ENCODE measurements at places on chromosomes 5 and 9.

GRCh38 chr9:122912671-122912963 lies 506 bp downstream of the ZBTB6 start:
- DNase-seq, result no peak

GRCh38 chr9:132995121-132995420 lies 16.6 kb downstream of the GFI1B start:
- DNase-seq, result no peak

DNA sequence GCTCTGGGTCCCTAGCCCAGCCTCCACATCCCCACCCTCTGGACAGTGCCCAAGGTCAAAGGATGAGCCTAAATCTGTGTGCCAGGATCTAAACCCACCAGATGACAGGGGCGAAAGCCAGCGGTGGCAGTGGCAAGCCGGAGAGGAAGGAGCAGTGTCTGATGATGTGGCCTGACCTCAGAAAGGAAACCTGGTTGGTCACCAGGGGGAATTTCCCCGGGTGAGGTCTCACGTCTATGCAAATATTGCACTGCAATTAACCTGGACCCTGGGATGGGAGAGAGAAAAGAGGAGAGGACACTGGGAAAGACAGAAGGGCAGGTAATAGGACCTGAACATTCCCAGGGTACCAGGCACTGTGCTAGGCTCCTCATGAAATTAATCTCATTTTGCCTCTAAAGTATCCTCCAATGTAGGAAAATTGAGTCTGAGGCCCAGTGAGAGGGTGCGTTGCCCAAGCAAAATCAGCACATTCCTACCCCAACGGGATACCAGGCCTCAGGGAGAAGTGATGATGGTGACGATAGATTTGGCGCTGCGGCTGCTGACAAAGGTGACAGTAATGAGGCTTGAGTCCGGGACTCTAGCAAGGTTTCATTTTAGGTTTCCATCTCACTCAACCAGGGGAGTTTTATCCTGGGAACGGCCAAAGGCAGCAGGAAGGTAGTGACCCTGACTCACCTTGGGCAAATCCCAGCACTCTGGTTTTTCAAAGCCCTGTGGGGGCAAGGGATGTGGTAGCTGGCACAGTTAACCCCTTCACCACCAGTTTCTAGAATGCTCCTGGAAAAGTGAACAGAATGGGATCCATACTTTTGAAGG lies 13.4 kb upstream of the TNIP1 start:
- DNase-seq, result peak; percentile 75

GRCh38 chr9:90795871-90796317 lies 5.7 kb upstream of the SYK start:
- DNase-seq, result peak; percentile 13

DNA sequence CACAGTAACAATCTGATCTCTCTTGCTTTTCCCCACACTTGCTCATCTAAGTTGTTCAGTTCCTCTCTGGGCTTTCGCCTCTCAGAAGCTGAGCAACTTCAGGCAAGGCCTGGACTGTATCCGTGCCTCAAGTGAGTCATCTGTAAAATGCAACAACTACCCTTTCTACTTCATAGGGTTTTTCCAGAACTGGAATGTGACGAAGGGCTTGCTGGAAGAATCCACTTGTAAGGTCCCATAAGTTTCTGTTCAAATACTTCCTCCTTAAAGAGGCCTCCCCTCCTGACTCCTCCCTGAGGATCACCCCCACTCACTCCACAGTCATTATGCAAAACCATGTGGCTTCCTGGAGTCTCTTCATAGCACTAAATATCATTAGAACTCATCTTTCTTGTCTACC lies 17.5 kb upstream of the INSYN2B start:
- no peak for DNase-seq

DNA sequence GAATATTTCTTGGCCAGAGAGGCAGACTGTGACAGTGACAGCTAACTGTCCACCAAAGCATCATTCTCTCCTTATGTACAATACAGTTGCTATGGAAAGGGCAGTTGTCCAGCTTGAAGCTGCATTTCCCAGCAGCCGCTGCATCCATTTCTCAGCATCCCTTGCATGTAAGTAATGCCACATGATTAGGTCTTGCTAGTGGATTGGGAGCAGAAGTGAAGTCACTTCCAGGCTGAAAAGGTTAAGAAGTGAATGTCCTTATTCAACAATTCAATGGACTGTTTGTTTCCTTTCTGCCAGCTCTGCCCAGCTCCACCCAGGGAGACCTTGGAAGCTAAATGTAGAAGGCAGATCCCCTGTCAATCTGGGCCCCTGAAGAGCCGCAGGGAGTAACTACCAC lies 26.1 kb upstream of the RETREG1 start:
- DNase-seq, result no peak

DNA sequence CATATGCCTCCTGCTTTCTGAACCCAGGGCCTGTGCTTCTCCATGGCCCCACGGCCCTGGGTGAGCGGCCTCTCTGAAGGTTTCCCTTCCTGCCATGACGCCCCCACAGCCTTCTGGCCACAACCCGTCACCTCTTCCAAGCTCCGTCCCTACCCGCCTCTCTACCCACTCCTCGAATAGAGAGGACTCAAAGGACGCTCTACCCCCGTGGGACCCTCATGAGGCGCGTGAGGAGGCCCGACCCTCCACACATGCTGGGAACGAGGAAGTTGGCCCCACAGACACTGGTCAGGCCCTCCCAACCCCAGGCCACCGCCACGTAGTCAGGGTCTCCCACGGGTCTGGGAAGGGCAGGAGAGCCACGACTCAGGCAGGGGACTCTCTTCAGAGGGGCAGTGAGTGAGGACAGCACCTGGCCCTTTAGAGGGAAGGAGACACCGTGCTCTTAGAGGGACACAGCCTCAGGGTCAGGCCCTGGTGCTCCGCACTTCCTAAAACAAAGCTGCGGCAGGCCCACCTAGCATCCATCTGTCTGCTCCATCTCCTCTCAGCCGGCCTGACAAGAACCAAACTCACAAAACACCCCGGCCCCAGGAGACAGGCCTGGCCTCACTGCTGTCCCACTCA lies 5.3 kb downstream of the BRD3 start:
- DNase-seq, result no peak

GRCh38 chr5:135013947-135014570 lies 20.0 kb downstream of the PITX1 start:
- DNase-seq, result no peak

DNA sequence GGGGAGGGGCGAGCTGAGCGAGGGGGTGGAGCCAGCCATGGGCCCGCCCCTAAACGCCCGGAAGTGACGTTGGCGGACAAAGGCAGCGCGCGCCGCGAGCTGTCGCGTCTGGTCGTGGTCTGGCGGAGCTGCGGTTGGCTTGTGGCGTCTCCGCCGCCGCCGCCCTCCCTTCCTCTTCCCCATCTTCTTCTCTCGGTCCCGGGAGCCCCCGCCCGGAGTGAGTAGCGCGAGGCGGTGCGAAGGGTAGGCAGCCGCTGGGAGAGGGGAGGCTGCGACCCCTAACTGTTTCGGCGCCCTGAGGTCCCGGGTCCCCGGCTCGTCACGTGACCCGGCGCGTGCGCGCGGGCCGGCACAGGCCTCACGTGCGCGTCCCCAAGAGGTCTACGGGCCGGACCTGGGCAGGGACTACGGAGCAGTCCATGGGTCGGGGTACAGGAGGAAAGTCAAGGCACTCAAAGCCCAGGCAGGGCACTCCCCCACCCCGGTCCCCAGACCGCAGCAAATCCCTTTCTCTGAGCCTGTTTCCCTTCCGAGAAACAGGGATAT lies at the start of gene NTMT1:
Gene NTMT1, plus strand, starts transcription at position 85 of the 546 bp plus-strand sequence. CDS start 6,541 bp downstream, outside the sequence.
- DNase-seq, result peak; percentile 89

- DNase-seq, result no peak
These were observed 18.6 kb upstream of the MED10 start for GRCh38 chr5:6396836-6397535.

GRCh38 chr5:136749016-136749415 lies 383.7 kb upstream of the TRPC7 start:
- DNase-seq, result no peak

GRCh38 chr5:33372721-33373472 lies 67.9 kb upstream of the TARS1 start:
- DNase-seq, result no peak

- no peak for DNase-seq
These were observed 78.5 kb downstream of the ERCC6L2 start for GRCh38 chr9:95953986-95954385.

GRCh38 chr5:89968958-89969381 lies 440.6 kb downstream of the CETN3 start:
- DNase-seq, result no peak

- no peak for DNase-seq
These were observed 851.7 kb upstream of the DMAC1 start for GRCh38 chr9:8651070-8651845.

DNA sequence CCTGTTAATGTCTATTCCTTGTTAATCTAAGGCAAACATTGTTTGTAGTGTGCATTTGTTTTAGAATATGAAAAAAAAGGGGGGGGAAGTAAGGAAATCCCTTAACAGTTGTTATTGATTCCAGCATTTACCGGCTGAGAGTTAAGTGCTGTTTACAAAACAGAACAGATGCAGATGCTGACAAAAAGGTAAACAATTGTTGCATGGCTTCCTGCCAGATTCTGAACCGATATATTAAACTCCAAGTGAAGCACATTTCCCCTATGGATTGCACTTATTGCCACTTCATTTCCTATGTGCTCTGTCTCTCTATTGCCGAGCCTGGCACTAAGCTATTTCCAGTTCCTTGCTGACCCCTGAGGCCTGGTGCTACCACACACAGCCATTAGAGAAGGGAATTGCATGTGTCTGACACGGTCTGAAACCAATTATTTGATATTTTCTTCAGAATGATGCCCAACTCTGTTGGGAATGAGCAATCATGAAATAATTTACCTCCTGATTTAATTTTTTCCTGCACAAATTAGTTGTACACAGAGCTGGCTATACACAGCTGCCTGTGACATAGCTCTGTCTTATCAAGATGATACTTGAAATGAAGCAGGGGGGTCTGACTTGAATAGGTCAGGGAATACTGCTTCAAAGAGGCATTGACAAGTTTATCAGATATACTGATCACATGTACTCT lies 109.8 kb downstream of the KIAA0825 start:
- no peak for DNase-seq

- DNase-seq, result no peak
These were observed 28.3 kb upstream of the DENND4C start for GRCh38 chr9:19201899-19202891.

DNA sequence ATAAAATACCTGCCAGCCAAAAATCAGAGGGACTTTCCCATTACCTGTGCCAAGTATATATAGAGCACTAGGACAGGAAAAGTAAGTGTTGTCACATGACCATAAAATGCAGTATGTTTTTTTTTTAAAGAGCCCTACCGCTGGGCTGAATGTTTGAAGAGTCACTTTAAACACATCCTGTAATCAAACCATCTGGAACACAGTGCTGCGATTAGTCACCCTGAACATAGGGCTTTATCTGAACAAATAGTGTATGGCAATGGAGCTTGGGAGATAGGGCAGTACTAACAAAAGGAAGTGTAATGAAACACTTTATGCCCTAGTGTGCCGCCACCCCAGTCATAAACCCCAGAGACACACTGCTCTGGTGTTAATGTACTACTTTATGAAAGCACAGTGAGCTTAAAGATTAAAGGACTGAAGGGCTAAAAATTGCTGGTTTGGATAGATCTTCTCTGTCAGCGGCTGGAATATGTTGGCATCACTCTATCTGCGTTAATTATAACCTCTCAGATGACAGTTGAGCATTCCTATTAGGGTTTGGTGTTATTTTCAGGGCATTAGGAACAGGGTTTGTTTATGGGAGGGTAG lies 90.4 kb downstream of the ZNF608 start:
- no peak for DNase-seq

GRCh38 chr5:151677776-151678545 lies 8.8 kb downstream of the SPARC start:
- no peak for DNase-seq

DNA sequence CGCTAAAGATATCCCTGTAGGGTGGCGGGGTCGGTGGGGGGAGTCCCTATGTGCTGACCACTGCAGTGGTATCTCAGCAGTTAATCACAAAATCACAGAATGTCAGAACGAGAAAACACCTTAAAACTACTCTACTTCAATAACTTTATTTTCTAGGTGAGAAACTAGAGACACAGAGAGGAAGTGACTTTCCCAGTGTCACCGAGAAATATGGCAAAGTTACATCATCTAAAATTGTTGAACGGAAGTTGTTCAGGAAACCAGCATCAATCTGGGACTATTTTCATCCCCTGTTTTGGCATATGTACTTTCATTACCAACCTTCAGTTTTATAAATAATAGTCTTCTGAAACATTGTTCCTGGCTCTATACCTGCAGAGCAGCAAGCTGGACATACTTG lies 384.0 kb downstream of the SPOCK1 start:
- DNase-seq, result no peak

DNA sequence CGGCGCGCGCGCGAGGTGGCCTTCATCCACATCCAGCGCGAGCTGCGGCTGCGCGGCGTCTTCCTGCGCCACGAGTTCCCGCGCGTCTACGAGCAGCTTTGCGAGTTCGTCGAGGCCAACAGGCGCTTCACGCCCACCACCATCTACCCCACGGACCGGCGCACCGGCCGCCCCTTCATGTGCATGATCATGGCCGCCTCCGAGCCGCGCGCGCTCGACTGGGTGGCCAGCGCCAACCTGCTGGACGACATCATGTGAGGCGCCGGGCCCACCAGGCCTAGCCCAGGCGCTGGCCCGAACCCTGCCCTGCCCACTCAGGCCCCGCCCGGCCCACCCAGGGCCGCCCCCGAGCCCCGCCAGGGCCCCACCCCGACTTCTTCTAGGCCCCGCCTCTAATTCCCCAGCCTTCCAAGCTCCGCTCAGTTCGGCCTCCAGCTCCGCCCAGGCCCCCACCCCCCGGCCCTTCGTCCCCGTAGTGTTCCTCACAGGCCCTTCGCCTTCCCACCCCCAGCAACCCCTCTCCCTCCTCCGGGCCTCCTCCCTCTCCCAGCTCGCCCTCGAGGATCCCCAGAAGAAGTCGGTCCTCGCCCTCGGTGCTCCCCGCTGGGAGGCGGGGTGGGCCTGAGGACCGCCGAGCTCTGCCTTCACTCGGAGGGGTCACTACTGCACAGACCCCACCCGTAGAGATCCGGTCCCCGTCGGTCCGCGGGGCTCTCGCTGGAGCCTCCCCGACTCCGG lies 2.0 kb upstream of the PHPT1 start:
- no peak for DNase-seq

- no peak for DNase-seq
These were observed 215.6 kb downstream of the FBXL7 start for GRCh38 chr5:15715535-15715934.

DNA sequence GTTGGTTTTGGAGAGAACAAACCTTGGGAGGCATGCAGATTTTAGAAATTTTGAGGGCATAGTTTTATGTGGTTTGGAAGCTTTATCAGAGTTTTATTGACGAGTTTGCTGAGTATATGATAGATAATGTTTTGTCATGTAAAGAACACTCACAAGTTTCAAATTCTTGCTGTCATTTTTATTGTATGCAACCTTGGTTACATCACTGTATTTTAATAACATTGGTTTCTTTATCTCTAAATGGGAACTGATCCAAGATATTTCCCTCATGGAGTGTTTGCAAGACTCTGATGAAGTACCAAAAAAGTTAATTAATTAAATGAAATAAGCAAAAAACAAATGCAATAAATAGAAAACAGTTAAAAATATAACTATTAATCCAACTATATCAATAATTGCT lies 170.3 kb downstream of the SMC2 start:
- no peak for DNase-seq
